NCI-H82 (cell line): ENCODE measurements at places on chromosomes 16 and 17.
A peak's percentile ranks its signal among the peaks of the same experiment; 100 is the strongest.

GRCh38 chr17:81831957-81832607 lies 1.0 kb downstream of the MCRIP1 start:
- DNase-seq: peak; percentile 68

GRCh38 chr17:8338753-8339140 lies 893 bp upstream of the ODF4 start:
- peak; percentile 77 for DNase-seq

DNA sequence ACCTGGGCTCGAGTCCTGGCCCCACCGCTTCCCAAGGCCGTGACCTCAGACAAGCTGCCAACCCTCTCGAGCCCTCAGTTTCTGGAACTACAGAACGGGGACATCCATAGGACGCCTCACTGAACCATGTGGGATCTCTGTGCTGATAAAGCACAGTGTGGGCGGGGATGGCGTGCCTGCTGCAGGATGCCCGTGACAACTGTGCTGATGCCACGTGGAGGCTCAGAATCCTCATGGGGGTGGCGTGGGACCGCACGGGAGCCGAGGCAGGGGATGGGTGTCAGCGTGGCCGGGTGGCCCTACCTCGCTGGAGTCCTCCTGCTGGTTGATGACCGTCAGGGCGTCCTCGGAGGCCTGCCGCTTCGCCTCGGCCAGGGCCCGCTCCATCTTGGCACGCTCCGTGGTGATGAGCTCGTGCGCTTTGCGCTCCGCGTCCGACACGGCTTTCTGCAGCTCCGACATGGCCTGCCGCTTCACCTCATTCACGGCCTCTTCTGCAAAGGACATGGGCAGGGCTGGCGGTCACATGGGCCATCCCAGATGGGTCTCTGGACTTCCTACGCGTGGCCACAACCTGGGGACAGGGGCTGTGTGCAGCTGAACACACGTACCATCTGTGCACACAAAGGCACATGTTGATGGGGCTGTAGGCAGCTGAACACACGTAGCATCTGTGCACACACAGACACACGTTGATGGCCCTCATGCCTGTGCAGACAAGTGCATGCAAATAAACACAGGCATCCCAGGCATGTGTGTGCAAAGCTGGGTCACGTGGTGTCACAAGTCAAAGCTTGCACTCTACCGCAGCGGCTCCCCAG lies 12.7 kb upstream of the PABPN1L start:
- DNase-seq: no peak

DNA sequence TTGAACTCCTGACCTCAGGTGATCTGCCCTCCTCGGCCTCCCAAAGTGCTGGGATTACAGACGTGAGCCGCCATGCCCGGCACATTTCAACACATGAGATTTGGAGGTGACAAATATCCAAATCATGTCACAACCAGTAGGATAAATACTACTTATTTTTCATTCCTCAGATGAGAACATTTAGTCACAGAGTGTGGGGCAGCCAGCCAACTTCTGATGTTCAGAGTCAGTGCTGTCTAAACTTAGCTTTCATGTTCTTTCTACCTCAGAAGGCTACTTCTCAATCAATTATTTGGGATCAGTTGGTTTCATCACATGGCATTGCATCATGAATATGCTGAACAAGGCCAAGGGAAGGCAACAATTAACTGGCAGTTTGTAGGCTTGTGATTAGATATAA lies 134.5 kb downstream of the CDH13 start:
- no peak for DNase-seq

DNA sequence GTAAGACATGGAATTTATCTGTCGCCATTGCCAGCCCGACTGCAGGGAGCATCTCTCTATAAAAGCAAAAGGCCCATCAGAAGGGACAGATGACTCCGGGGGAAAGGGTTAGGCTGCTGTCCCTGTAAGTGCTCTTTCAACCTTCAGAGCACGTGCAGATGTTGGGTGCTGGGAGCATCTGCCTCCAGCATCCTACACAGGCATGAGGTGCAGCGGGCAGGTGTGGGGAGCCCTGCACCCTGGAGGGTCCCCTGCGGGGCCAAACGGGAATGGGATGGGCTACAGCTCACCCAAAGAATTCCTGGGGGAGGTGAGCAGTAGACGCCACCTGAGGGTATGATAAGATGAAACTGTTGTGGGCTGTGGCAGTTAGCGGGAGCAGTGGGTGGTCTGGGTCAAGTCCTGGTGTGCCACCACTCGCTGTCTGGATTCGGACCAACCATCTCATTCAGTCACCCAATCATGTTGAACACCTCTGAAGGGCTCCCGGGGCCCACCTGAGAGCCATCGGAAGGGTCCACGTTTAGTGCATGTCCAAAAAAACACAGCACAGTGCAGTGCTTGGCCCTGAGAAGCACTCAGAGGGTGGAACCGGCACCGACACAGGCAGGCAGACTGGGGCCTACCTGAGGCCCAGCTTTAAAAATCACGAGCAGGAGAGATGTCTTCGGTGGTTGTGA lies 3.8 kb downstream of the SMCR8 start:
- no peak for DNase-seq

DNA sequence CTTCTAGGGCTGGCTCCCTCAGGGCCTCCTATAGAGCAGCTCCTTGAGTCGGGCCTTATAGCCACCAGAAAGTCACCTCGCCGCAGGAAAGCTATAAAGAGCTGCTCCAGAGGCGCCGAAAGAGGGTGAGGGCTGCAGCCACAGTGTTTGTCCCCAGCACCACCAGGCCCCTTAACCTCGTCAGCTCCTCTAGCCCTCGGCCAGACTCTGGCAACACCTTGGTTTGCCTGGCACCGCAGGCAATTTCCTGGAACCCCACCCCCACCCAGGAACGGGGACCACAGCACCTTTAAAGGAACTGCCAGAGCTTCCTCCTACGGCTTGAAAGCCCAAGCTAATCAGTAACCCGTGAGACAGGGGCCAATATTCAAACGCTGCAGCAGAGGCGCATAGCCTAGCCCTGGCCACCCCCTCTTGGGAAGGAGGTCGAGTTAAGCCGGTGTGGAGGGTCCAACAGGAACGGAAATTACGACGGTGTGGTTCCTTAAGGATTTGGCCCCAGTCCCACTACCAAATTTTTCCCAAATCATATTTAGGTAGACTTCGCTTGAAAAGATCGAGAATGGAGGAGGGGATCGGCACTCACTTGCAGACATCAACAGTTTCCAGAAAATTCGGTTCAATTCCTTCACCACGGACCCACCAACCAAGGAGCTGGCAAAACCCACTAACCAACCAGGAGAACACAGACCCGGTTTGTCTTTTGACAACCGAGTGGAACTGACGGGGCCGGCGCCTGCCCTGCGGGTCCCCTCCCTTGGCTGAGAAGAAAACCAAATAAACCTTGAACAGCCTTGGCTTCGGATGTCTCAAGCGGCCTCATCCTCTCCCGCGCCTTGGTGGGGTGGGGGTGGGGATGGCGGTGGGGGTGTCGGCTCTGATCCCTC lies 3.0 kb downstream of the HOXB6 start:
- DNase-seq: no peak

DNA sequence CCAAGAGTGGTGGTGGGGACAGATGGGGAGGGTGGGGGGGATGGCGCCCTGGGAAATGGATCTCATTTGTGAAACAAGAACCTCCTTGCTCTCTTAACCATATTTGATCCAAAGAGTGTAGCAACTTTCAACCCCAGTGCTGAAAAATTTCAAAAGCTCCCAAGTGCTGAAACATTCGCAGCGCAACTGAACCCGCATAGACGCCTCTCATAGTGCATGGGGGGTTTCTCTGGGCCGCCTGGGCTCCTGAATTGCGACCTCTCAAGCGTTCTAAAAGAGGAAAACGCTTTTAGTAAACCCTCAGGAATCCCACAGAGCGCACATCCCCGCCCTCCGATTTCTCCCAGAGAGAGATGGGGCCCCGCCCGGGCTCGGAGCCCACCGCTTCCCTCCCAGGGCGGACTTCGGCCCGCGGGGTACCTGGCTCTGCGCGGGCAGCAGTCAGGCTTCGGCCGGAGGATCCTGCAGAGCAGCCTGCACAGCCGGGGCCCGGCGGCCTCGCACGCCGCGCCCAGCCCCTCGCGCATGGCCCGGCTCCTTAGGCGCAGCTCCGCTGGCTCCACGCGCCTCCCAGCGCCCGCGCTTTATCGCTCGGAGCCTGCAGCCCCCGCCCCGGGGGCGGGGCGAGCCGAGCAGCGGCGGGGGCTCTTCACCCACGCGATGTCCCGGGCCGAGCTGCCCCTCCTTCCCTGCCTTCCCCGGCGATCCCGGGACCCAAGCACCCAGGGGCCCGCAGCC lies 7.0 kb downstream of the NOS2 start:
- peak; percentile 82 for DNase-seq

- no peak for DNase-seq
Observed at GRCh38 chr17:32152130-32152529, 9.8 kb downstream of the RHOT1 start.

GRCh38 chr17:47844227-47844626 lies 3.2 kb upstream of the SCRN2 start:
- DNase-seq: no peak

GRCh38 chr16:3857189-3858043 lies 23.1 kb downstream of the CREBBP start:
- no peak for DNase-seq

DNA sequence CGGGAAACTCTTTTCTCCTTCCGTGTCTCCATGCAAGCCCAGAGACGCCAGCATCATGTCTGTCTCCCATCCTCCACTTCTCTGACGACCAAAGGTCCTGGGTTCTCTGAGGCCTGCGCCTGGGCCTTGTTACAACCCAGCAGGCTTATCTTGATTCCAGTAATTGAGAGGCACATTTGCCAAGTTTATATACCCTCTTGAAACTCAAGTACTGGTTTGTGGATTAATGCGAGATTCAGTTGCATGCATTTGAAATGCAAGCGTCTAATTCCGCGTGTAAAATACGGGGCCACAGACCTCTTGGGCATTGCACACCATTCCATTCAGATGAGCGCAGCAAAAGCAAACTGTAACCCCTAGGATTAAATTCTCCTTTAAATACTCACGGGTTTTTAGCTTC lies 28.7 kb upstream of the CRISPLD2 start:
- DNase-seq: no peak

GRCh38 chr17:76053246-76054111 lies 18.8 kb downstream of the SRP68 start:
- DNase-seq: no peak

GRCh38 chr17:81277946-81278693 lies 17.0 kb downstream of the SLC38A10 start:
- DNase-seq: no peak

DNA sequence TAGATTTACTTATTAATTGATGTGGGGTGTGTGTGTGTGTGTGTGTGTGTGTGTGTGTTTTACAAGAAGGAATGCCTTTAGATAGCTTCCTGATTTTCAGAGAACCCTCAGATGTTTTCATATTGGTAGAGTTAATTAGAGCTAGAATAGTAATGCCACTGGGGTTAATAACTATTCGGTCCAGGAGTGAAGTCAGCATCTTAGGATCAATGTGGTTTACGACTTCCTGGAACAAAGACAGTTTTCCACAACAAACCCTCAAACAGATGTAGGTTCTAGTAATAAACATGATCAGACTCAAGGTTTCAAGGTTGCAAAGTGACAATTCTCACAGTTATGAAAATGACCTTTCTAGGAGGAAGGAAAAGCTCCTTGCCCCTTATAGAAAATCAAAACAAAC lies 12.2 kb upstream of the SLC52A1 start:
- DNase-seq: no peak

GRCh38 chr17:339193-340061 lies 13.2 kb downstream of the RPH3AL start:
- DNase-seq: no peak

DNA sequence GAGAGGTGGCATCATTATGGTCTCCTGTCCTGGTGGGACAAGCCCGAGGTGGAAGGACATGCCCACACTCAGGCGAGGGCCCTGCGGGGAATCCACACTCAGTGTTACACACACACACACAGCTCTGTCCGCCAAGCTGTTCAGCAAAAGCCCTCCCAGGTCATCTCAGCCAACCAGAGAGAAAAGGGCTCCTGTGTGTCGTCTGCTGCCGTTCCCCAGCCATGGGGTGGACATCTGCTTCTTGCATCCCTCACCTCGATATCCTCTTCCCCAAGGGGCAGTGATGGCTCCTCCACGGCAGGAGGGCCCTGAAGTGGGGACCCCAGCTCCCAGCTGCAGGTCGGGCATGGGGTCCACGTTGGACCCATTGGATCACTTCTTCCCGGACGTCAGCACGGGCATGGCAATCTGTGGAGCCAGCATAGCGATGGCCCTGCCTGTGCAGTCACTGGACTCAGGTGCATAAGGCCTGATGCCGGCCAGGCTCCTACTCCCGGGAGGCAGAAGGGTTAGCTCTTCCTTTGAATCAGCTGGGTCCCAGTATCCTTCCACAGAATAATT lies 290.1 kb downstream of the C16orf95 start:
- DNase-seq: no peak

DNA sequence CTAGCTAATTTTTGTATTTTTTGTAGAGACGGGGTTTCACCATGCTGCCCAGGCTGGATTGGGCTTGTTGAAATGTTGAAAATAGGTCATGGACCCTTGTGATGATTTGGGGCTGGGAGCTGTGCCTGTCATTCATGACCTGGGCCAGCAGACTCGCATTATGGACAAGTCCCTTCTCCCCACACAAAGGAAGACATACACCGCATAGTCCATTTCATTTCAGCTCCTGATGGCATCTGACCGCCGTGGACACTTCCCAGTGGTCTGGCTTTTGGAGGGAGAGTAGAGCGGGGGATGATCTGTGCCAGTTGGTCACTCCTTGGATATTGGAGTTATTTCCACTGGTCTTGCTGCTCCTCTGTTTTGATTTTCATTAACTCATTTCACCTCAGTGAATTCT lies 34.8 kb downstream of the MPRIP start:
- no peak for DNase-seq

DNA sequence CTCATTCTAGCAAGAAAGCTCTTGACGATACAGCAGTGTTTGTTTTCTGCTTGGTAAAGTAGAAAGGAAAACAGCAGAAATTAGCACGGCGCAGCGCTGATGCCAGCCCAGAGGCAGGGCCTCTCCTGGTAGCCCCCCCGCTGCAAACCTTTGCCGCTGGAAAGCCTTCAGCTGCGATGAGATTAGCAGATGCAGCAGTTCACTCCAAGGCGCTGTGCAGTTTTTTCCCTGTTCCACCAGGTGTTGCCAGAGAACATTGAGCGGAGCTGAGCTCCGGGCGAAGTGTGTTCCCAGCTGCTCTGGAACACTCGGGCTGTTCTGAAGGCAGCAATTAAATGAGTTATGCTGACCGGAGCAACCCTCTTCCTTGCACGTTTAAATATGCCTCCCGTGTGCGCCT lies 72.5 kb downstream of the RBFOX1 start:
- DNase-seq: peak; percentile 96

DNA sequence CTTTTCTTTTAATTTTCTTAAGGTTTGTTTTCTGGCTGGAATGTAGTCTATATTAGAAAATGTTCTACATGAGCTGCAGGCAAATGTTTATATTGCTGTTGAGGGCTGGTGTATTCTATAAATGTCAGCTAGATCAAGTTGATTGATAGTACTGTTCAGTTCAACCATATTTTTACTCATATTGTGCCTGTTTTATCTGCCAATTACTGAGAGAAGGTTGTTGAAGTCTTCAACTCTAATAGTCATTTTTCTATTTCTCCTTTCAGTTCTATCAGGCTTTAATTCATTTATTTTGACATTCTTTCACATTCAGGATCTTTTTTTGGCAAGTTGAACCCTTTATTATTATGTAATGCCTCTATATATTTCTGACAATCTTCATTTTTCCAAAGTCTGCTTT lies 93.2 kb upstream of the HS3ST3A1 start:
- no peak for DNase-seq

GRCh38 chr17:42832934-42833766 lies at the start of gene PSME3:
PSME3 (plus strand) TSS chr17:42833397; CDS start chr17:42833632, 235 bp downstream.
- peak; percentile 90 for DNase-seq
